ENCODE measurements at places on chromosomes 12 and 14. TPM values are rescaled to one million over a fixed set of nuclear protein-coding genes. Genes with fewer than 3 reads are reported as not detected.

The PLA2G1B gene
- 0.59 TPM for total RNA-seq

The DNAI7 gene
- 6.0 TPM for total RNA-seq

DNA sequence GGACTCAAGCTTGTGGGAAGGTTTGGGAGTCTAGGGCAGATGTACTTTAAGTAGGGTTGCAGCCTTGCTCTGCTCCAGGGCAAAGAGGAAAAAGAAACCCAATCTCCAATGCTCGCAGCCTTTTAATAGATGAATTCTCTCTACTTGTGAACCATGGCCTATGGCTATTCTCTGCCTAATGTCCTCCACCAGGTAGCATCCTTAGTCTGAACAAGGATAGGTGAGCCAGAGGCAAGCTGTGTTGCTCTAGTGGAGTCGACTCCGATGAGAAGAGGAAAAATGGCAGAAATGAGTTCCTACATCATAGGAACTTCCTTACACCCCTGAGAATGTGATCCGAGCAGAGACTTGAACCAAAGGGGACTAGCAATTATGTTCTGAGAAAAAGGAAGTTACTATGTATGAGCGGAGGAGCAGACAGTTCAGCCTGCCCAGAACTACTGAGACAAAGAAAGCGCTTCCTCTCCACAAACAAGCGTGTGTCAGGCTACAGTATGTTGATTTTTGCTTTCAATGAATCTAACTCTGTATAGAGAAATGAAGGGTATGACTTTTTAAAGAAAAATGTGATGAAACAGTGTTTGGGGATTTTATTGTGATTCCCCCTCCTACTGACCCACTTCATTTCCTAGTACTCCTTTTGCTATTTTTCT is 153.6 kb upstream of the ARID2 start:
- no peak overlapping the region for H3K27ac ChIP-seq
- DNase-seq: no peak
- H3K27me3 ChIP-seq: no peaks in the 10 kb centered on the region

GRCh38 chr14:95510804-95511203 is 5.6 kb downstream of the SYNE3 start:
- H3K27me3 ChIP-seq: no peaks in the 10 kb centered on the region
- DNase-seq: no peak
- peaks cover 29% of the 10 kb centered on the region for H3K4me1 ChIP-seq
- no peak overlapping the region for H3K27ac ChIP-seq
- H3K4me3 ChIP-seq: no peak overlapping the region
- no peaks in the 10 kb centered on the region for H3K36me3 ChIP-seq
